ENCODE measurements at places on chromosomes 1 and 21.
A peak's percentile ranks its signal among the peaks of the same experiment; 100 is the strongest.

GRCh38 chr1:232327269-232327668 lies 302.7 kb downstream of the SIPA1L2 start:
- no peaks in the 10 kb centered on the region for H3K4me1 ChIP-seq
- no peaks in the 10 kb centered on the region for H3K27me3 ChIP-seq
- DNase-seq, result no peak
- no peak overlapping the region for H3K4me3 ChIP-seq
- H3K27ac ChIP-seq, result no peak overlapping the region
- H3K36me3 ChIP-seq, result no peaks in the 10 kb centered on the region

DNA sequence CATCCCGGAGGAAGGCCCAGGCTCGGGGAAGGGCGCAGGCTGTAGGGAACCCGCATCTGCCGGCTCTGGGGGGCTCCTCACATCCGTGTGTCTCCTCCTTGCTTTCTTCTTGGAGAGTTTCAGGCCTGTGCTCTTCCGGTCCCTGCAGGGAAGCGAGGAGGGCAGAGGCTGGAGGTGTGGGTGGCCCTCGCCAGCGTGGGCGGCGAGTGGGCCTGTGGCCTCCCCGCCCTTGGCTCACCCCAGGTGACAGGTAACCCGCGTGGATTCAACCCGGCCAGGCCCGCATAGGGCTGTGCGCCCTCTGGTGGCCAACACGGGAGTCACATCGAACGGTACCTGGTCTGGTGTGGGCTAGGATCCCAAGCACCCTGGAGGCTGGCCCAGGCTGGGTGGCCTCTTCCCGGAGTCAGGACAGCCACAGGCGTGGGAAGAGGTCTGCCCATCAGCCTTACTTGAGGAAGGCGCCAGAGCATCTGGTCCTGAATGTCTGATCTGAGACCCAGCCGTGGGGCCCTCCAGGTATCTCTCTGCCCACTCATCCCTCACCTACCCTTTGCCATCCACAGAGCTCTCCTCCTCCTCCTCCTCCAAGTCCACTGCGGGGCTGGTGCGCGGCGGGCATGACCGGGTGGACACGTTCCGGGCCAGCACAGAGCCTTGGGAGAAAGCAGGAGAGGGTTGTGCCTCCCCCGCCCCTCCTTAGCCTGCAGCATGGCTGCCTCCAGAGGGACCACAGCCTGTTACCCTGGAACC lies 9.6 kb upstream of the TNFRSF25 start:
- H3K27ac ChIP-seq, result no peak overlapping the region
- peaks cover 2% of the 10 kb centered on the region for H3K4me1 ChIP-seq
- H3K27me3 ChIP-seq, result no peaks in the 10 kb centered on the region
- H3K36me3 ChIP-seq, result no peaks in the 10 kb centered on the region
- peak; percentile 79 for DNase-seq
- no peak overlapping the region for H3K4me3 ChIP-seq

DNA sequence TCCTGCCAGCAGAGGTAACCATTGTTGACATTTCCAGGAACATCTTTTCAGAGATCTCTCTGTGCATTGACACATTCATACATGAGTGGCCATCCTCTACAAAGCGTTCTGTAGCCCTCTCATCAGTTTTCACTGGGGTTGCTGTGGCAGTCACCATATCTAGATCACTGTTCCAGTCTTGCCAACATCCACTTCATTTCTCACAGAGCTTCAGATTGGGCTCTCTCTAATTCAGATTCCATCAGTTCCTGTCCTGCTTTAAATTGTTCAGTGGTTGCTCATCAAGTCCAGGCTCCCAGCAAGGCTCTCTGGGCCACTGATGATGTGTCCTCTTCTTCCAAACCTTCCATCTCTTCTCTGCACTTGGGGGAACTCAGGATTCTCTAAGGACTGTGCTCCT lies 173.7 kb downstream of the KCNJ6 start:
- DNase-seq, result no peak
- H3K4me3 ChIP-seq, result no peak overlapping the region
- no peaks in the 10 kb centered on the region for H3K36me3 ChIP-seq

DNA sequence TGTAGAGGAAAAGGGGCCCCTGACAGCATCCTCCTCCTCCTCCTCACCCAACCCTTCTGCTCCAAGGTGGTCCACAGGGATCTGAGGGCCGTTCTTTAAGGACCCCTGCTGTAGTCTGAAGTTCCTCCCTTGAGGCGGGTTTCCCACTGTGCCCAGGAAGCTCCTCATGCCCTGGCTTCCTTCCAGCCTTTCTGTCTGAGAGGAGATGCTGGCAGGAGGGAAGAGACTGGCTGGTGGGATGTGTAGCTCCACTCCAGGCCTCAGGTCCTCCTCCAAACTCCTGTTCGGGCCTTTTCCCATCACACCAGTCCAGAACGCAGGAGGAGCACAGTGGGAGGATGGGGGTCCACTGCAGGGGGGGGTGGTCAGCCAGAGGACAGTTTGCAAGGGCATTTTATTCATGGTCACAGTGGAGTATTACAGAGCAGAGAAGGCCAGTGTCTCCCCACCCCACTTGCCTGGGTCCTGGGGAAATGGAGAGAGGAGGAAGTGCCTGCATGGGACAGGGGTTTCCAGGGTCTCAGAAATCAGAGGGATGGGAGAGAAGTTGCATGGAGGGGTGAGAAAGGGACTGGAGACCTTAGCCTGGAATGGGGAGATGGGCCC lies 7.8 kb downstream of the ETV3L start:
- H3K4me3 ChIP-seq, result no peak overlapping the region
- no peaks in the 10 kb centered on the region for H3K36me3 ChIP-seq

DNA sequence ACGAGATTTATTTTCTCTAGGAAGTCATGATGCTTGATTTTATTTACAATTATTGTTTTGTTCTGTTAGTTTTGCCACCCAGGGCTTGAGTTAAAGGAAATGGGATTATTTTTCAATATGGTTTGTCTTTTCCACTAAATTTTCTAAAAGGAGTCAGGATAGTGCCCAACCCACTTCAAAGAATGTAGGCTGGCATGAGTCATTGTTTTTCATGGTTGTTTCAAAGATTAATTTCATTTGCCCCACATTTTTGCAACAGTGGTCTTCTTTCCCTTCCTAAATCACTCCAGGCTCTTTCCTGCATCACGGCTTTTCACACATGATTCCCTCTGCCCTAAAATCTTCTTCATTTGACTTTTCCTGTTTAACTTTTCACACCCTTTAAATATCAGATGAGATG lies 2.5 kb downstream of the SLAMF6 start:
- H3K4me3 ChIP-seq, result peak overlapping the region; percentile 59
- no peak for DNase-seq
- no peaks in the 10 kb centered on the region for H3K27me3 ChIP-seq
- H3K4me1 ChIP-seq, result peaks cover 48% of the 10 kb centered on the region
- peak overlapping the region; percentile 91 for H3K27ac ChIP-seq

DNA sequence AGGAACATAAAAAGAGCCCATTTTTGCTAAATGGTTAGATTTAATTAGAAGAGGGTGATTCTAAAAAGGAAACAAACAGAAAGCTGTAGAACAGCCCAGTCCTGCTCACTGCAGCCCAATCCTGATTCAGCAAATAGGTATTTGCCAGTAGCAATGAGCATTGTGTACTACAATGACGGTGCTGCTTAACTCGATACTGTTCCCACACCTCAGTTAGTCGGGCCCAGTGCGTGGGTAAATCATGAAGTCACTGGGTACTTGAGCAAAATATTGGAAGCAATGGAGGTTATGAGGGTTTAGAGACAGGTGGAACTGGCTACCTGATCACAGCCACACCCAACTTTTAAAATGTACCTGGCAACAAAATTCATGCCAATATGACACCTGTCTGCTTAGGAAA lies 101.5 kb upstream of the ADGRL2 start:
- no peak for DNase-seq
- H3K27ac ChIP-seq, result no peak overlapping the region
- no peaks in the 10 kb centered on the region for H3K36me3 ChIP-seq
- no peaks in the 10 kb centered on the region for H3K27me3 ChIP-seq
- H3K4me3 ChIP-seq, result no peak overlapping the region

GRCh38 chr1:118812555-118812954 lies 175.6 kb downstream of the TBX15 start:
- H3K4me1 ChIP-seq, result no peaks in the 10 kb centered on the region
- no peak overlapping the region for H3K27ac ChIP-seq
- no peaks in the 10 kb centered on the region for H3K27me3 ChIP-seq
- no peak for DNase-seq
- H3K36me3 ChIP-seq, result no peaks in the 10 kb centered on the region

DNA sequence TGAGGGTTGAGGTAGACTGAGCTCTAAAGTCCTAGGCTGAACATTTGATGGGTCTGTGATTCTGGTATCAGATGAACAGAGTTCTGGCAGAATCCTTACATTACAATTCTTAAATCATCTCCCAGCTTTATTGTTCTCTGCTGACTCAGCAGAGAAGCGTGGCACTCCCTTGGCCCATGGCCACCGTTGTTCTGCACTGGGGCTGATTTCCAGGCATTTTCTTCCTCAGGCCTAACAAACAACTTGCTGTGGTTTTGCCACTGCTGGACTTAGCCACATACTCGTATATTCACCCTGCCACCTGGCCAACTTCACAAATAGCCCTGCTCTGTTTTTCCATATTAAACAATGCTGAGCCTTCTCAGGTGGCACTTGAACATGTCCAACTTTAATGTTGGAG lies 223.2 kb downstream of the TNR start:
- no peaks in the 10 kb centered on the region for H3K36me3 ChIP-seq
- H3K4me3 ChIP-seq, result no peak overlapping the region
- DNase-seq, result no peak

DNA sequence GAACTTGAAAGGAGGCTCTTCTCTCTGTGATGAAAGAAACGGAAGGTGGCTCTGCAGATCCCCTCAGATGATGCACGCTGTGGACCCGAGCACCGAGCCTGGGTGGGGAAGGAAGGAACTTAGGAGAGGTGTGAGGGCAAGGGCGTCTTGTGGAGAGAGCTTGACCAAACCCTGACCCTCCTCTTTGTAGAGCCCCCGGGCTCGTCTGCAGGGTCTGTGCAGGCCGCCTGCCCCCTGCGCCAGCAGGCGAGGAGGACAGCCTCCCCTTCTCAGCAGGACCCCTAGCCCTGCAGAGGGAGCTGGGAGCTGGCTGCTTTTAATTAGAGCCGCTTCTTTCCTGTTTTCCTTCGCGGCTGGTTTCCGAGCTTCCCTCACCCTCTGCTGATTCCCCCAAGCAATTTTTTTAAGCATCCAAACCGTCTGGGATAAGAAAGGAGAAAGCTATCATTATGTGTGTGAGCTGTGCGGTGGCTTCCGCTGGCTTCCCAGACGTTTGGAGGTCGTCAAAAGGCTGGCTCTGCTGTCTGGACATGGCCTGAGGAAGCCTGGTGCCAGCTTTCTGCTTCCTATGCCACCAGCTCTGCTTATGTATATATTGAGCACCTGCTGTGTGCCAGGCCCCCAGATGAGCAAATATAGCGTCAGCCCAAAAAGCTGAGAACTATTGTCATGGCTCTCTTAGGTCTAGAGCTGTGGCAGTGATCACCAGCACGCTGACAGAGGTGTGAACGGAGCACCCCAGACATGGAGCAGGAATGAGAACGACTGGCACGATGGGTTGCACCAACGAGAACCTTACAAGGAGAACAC lies 160.2 kb upstream of the IRF2BP2 start:
- no peak overlapping the region for H3K27ac ChIP-seq
- no peaks in the 10 kb centered on the region for H3K36me3 ChIP-seq

- no peak for DNase-seq
- H3K4me3 ChIP-seq, result no peak overlapping the region
- no peak overlapping the region for H3K27ac ChIP-seq
- H3K36me3 ChIP-seq, result no peaks in the 10 kb centered on the region
- H3K4me1 ChIP-seq, result no peaks in the 10 kb centered on the region
- H3K27me3 ChIP-seq, result no peaks in the 10 kb centered on the region
Measured at GRCh38 chr1:48683839-48684238, 92.9 kb downstream of the BEND5 start.

DNA sequence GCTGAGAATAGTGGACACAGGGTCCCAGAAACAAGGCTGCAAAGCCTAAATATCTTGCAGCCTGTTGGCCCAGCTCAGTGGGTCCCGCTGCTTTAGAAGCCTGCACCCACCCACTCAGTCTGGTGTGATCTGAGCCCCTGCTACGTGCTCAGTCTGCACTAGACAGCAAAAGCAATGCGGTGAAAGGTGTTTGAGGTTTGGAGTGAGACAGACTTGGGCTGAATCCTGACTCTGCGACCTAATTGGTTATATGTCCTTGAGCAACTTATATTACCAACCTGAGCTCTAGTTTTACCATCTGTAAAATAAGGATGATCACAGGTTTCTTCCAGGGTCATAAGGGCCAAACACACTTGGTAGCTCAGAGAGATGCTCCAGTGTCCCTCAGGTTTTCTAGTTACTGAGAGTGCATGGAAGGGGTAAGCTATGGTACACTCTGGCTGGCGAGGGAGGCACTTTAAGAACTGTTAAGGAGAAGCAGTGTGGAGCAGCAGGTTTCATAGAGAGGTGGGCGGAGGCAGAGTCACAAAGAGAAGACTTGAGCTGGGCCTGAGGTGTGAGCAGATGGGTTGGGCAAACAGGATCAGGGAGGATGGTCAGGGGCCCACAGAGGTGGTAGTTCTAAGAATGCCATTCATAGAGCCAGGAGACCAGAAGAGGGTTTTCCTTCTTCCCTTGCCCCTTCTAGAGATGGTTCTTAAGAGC lies 10.1 kb downstream of the TMEM200B start:
- no peaks in the 10 kb centered on the region for H3K4me1 ChIP-seq
- H3K27me3 ChIP-seq, result no peaks in the 10 kb centered on the region
- H3K4me3 ChIP-seq, result no peak overlapping the region
- H3K36me3 ChIP-seq, result peaks cover 2% of the 10 kb centered on the region
- no peak for DNase-seq
- no peak overlapping the region for H3K27ac ChIP-seq

DNA sequence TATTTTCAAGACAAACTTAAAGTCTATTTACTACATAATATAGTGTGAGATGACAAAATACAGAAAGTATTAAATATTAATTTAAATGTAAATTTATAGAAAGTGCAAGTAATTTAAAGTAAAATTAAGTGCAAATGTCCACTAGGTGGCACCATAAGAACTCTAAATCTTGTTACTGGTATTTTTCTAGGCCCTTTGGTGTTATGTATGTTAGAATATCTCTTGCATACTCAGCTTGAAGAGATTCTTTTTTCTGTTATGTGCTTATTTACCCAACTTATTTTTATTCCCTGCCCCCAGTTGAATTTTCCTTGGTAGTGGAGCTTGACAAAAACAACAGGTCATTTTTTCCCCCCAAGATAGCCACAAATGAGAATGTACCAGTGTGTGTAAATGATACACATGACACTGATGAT lies 71.5 kb downstream of the RPS6KC1 start:
- H3K4me3 ChIP-seq, result no peak overlapping the region
- no peaks in the 10 kb centered on the region for H3K4me1 ChIP-seq
- H3K36me3 ChIP-seq, result no peaks in the 10 kb centered on the region
- H3K27me3 ChIP-seq, result no peaks in the 10 kb centered on the region
- H3K27ac ChIP-seq, result no peak overlapping the region

- no peaks in the 10 kb centered on the region for H3K36me3 ChIP-seq
- no peak for DNase-seq
- H3K4me3 ChIP-seq, result no peak overlapping the region
- no peak overlapping the region for H3K27ac ChIP-seq
Measured at GRCh38 chr1:4924356-4924755, 269.9 kb downstream of the AJAP1 start.

GRCh38 chr1:218969006-218969405 lies 204.7 kb upstream of the LYPLAL1 start:
- H3K4me3 ChIP-seq, result no peak overlapping the region
- H3K36me3 ChIP-seq, result no peaks in the 10 kb centered on the region
- no peak overlapping the region for H3K27ac ChIP-seq
- no peaks in the 10 kb centered on the region for H3K4me1 ChIP-seq
